Cardiac fibroblast (primary cell): ENCODE measurements at places on chromosomes 3 and 15.

- DNase-seq, result no peak
Measured at GRCh38 chr3:128813097-128813496, 66.3 kb upstream of the ACAD9 start.

GRCh38 chr3:172329070-172329469 lies 119.2 kb downstream of the GHSR start:
- no peak for DNase-seq

DNA sequence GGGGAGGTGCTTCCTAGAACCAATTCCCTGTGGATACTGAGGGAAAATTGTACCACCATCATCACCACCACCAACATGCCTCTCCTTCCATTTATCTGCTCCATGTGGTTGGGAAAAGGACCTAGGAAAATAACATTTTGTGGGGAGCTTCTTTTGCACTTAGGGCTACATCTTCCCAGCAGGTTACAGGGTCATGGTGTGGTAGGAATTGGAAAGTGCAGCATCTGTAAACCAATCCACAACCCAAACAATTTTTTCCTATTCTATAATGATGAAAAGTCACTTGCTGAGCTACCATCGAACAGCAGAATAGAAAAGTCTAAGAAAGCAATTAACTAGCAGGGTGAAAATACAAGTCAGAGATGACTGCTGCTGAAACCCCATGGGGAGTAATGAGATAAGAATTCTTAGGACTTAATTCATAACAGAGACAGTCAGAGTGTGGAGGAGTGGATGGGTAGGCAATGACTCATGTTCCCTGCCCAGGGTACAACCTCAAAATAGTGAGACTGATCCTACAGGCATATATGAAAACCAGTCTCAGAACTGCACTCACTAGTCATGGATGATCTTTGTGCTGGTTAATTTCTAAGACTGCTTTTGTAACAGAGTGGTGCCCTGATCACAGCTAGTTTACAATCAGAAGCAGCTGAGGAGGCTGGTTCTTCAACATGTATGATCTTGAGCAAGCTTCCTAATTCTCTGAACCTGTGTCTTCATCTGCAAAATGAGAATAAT lies 38.1 kb upstream of the LEKR1 start:
- DNase-seq, result peak; percentile 80

- peak; percentile 24 for DNase-seq
Measured at GRCh38 chr15:39591141-39591895, 10.4 kb downstream of the THBS1 start.

- no peak for DNase-seq
Measured at GRCh38 chr15:50186752-50187151, 4.8 kb downstream of the SLC27A2 start.

DNA sequence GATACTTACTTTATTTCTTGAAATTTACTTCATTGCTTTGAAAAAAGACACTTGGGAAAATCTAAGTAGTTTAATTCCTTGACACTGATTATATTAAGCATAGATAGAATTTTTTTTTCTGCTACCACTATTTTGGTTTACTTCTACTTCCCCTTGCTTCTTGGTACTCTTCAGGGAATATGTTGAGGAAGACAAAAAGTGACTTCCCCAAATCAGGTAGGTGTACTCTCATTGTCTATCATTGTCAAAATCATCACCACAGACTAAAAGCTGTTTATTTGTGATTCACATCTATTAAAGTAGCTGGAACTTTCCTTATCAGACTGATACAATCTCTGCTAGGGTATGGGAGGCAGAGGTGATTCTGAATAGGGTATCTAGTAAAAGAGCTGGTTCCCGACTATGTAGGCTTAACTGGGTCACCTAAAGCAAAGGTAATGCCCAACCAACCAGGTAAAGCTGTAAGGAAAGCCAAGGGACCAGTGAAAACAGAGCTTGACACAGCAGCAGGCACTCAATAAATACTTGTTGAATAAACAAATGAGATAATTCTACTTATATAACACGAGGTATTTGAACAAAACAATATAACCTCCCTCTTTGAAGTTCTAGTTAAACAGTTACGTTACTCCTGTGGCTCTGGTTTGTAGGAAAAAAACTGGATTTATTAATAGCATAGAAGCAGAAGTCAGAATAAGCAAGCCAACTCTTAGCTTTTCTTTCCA lies 346.9 kb downstream of the PLCL2 start:
- no peak for DNase-seq

- DNase-seq, result no peak
Measured at GRCh38 chr15:53034767-53035245, 244.7 kb upstream of the ONECUT1 start.

- no peak for DNase-seq
Measured at GRCh38 chr3:156368189-156368588, 186.7 kb downstream of the SSR3 start.

- no peak for DNase-seq
Measured at GRCh38 chr3:108669208-108669607, 79.7 kb downstream of the DZIP3 start.

- DNase-seq, result peak; percentile 51
Measured at GRCh38 chr15:49645941-49646340, 25.1 kb downstream of the DTWD1 start.

DNA sequence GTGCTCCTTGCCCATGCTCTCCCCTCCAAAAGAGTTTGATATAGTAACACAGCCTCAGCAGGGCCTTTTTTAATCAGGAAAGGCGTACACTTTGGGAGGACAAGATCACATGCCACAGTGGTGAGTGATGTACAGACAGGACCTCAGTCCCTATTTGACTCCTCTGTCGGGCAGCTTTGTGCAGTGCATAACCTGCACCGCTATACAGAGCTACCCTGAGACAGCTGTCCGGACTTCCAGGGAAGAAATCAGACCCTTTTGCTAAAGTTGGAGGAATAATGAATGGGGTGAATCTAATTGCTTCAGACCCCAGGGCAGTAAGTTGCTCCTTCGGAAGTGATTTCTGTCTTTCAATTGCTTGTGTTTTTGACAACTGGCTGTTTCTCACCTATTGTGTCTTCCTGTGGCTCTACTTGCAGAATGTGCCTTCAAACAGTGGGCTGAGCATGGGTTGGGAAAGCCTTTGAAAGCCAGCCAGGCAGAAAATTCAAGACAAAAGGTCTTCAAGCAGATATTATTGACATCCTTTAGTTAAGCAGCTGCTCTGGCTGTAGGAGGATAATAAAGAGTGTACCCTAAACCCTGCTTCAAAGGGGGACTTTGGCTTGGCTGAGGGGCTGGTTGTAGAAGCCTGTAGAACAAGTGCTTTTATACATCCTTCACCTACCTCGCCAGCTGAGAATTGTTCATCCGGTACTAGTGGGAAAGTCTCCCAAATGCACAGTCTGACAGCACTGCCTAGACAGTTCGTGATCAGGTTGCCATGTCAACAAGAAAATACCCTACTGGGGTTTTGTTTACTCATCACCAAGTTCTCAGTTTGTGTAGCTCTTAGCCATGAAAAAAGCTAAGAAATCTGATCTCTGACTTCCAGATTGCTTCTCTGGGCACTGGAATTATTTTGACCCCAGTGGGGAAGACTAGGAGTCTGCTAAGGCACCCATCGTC lies 35.1 kb downstream of the SNTN start:
- DNase-seq, result no peak

- peak; percentile 90 for DNase-seq
Measured at GRCh38 chr15:101018016-101018415, 98.9 kb downstream of the LRRK1 start.

GRCh38 chr3:66675366-66675765 lies 174.5 kb upstream of the LRIG1 start:
- DNase-seq, result peak; percentile 13

GRCh38 chr3:139006051-139006716 lies at the start of gene PRR23A:
TSS of gene PRR23A (minus strand) at chr3:139006268. CDS start at chr3:139006268, 0 bp downstream.
- no peak for DNase-seq

GRCh38 chr15:51234176-51234927 lies 104.0 kb downstream of the CYP19A1 start:
- DNase-seq, result peak; percentile 45

DNA sequence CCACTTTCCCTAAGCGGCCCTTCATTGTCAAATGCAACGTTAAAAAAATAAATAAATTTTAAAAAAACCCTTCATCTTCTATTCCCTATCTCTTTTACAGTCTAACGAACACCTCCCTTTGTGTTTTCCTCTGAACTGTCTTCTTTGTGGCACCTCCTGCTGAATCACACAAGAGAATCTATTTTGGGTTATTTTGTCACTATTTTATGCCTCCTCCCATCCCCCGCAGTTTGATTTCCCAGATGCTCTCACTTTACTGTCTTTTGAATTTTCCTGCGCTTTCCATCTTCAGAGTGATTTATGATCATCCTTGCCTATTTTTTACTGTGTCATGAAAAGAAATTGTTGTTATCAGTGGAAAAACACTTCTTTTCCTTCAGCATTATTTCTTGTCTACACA lies 32.5 kb downstream of the RYR3 start:
- no peak for DNase-seq
